ENCODE measurements at places on chromosomes 3 and 15.

GRCh38 chr3:171192176-171192854 is 165.8 kb upstream of the SLC2A2 start:
- DNase-seq: no peak

GRCh38 chr3:177622520-177622919 is 425.2 kb upstream of the TBL1XR1 start:
- DNase-seq: no peak

DNA sequence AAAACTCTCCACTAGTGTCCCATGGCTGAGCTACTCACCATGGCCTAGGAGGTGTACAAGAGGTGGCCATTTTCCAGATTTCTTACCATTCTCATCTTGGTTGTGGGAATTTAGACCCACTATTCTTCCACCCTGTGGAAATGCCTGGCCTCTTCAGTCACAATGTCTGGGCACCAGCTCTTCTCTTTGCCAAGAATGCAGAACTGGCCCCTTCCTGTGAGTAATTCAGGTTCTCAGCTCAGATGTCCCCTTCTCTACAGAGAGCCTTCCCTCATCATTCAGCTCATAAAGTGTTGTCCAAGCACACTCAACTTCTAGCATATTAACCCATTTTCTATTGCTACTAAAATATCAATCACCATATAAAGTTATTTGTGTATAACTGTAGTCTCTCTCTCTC is 575.5 kb upstream of the KCNMB2 start:
- DNase-seq: no peak

DNA sequence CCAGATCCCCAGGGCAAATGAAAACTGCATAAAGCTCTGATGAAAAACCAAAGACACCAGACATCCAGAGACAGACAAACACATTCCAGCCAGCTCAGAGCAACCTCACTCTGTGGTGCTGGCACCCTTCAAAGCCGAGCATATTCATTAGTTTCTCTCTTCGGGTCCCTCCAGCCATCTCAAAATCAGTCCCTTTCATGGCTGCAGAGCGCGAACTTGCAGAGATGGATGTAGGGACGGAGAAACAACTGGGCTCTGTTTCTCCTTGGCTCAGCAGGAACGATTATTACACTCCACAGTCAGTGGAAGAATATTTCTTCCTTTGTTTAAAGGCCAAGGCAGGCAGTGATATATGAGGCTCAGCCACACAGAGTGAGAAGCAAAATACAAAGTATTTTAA is 50.4 kb upstream of the SYN2 start:
- DNase-seq: no peak

DNA sequence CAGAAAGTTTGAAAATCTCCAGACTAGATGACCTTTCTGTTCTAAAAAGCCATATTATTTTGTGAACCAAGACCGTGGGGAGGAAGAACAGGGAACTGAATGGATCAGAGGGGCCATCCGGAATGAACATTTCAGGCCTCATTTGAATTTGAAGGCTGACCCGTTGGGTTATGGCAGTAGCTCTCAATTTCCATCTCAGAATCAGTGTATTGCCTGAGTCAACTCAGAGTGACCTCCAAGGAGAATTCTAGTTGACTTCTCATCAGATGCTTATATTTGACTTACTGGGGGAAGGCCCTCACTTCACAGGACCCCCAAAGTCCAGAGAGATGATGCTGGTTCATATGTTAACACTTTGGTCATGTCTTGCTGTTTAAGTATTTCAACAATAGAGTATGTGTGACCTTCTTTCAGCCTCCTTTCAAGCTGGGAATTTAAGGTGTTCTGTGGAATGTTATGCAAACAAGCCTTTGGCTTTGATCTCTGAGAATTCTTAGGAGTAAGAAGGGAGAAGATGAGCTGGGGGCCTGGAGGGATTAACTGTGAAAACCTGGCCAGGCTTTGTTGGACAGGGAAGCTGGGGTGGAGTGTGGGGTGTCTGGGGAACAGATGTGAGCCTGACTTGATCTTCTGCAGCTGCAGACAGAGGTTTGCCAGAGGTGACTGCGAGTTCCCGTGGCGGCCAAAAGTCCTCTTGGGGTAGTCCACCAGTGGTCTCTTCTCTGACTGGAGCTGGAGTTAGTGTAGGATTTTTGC is 111.2 kb upstream of the RGMA start:
- no peak for DNase-seq

All from activated CD4-positive, CD25-positive, alpha-beta regulatory T cell treated with anti-CD3 and anti-CD28 coated beads, Interleukin-2, amount 50 U/mL, for 16 hours (primary cell).